ENCODE measurements at places on chromosomes 3 and 15. TPM values are rescaled to one million over a fixed set of nuclear protein-coding genes. Genes with fewer than 3 reads are reported as not detected.

- H3K4me3 ChIP-seq, result no peak overlapping the region
- no peak for DNase-seq
- H3K27ac ChIP-seq, result peak overlapping the region; percentile 24
- H3K27me3 ChIP-seq, result no peaks in the 10 kb centered on the region
- no peaks in the 10 kb centered on the region for H3K36me3 ChIP-seq
These were observed 99.8 kb downstream of the DHX30 start for GRCh38 chr3:47902746-47903145.

DNA sequence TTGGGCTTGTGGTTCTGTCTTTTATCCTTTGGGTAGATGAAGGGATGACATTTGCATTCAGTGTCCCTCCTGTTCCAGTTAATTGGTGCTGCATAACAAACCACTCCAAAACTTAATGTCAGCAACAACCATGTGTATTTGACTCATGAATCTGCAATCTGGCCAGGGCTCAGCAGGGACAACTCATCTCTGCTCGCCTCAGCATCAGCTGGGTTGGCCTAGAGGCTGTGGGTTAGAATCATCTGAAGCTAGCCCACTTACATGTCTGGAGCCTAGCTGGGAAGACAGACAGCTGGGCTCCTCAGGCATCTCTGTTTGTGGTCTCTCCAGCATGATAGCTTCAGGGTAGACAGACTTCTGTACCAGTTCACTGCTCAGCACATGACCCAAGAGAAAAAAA is 92.0 kb downstream of the TMEM108 start:
- no peak for DNase-seq
- H3K4me1 ChIP-seq, result no peaks in the 10 kb centered on the region
- H3K27me3 ChIP-seq, result peaks cover 6% of the 10 kb centered on the region

DNA sequence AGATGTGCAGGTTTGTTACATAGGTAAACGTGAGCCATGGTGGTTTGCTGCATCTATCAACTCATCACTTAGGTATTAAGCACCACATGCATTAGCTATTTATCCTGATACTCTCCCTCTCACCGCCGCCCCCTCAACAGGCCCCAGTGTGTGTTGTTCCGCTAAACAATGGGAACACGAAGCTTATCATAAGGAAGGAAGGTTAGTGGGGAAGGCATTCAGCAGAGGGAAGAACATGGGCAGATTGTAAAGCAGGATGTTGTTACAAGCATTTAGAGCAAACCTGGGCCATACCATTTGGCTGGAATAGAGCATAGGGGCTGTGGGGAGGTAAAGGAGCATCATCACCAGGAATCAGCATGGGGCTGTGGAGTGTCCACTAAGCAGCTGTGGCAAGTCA is 111.8 kb downstream of the SSR3 start:
- no peak overlapping the region for H3K4me3 ChIP-seq
- no peak overlapping the region for H3K27ac ChIP-seq
- peaks cover 53% of the 10 kb centered on the region for H3K27me3 ChIP-seq
- DNase-seq, result no peak

DNA sequence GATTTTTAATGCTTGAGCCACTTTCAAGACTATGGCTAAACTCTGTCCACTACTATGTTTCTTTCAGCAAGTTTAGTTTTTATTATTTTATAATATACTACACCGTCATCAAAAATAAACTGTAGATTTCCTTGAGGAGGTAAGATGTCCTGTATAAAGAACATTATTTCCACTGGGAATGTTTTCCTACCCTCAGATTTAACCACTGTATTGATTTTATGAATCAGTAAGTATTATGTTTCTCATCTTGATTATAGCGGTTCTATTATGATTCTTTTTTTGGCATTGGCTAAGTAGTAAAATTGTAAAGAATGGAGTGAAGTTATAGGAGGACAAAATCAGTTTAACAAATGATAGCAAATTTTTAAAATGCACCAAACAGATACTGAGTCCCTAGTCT is 44.4 kb downstream of the ADAM10 start:
- no peaks in the 10 kb centered on the region for H3K27me3 ChIP-seq
- H3K36me3 ChIP-seq, result peaks cover 7% of the 10 kb centered on the region
- no peak overlapping the region for H3K27ac ChIP-seq
- no peak for DNase-seq
- no peak overlapping the region for H3K4me3 ChIP-seq

DNA sequence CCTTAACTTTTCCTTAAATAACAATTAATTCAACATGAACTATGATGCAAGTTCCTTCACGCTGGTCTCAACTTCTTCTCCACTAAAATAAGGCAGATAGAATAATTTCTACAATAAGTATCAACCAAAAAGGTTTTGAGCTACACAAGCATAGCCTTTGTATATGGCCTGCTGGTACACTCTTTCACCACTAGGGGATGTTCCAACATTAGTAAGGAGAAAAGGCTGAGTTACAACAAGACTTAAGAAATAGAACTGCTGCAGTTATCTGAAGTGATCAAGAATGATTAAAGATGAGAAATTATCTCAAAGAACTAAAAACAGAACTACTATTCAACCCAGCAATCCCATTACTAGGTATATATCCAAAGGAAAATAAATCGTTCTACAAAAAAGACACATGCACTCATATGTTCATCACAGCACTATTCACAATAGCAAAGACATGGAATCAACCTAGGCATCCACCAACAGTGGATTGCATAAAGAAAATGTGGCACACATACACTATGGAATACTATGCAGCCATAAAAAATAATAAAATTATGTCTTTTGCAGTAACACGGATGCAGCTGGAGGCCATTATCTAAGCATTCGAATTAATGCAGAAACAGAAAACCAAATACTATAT is 14.4 kb downstream of the ATP13A3 start:
- H3K27ac ChIP-seq, result no peak overlapping the region
- no peak for DNase-seq
- no peaks in the 10 kb centered on the region for H3K36me3 ChIP-seq
- peaks cover 13% of the 10 kb centered on the region for H3K4me1 ChIP-seq

GRCh38 chr3:194518652-194519051 is 31.9 kb upstream of the ATP13A3 start:
- H3K4me3 ChIP-seq, result no peak overlapping the region
- DNase-seq, result no peak
- H3K4me1 ChIP-seq, result peaks cover 14% of the 10 kb centered on the region
- no peaks in the 10 kb centered on the region for H3K27me3 ChIP-seq
- H3K36me3 ChIP-seq, result no peaks in the 10 kb centered on the region
- H3K27ac ChIP-seq, result no peak overlapping the region

DNA sequence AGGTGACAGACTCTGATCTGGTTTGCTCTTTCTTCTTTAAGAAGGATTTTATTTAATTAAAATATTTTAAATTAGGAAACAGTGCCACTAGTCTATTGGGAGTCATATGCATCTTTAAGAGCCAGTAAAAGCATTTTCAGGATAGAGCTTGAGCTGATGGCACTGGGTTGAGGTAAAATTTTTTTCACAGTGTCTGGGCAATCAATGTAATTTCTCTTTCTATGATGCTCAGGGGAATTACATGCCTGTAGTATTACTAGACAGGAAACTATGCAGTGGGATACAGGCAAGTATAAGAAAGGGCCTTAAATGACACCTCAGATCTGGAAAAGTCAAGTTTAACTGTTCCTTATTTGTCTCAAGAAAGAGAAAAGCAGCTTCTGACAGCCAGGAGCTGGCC is 76.4 kb downstream of the GAP43 start:
- H3K4me1 ChIP-seq, result peaks cover 6% of the 10 kb centered on the region
- no peak overlapping the region for H3K27ac ChIP-seq
- no peak overlapping the region for H3K4me3 ChIP-seq
- no peak for DNase-seq
- peaks cover 2% of the 10 kb centered on the region for H3K36me3 ChIP-seq
- peaks cover 20% of the 10 kb centered on the region for H3K27me3 ChIP-seq

The ITGA11 gene
- total RNA-seq, result not detected

The DNAH12 gene
- total RNA-seq, result 0.23 TPM

All from T-helper 17 cell (primary cell).